ENCODE measurements at places on chromosomes 11 and 22. TPM values are rescaled to one million over a fixed set of nuclear protein-coding genes. Genes with fewer than 3 reads are reported as not detected.

DNA sequence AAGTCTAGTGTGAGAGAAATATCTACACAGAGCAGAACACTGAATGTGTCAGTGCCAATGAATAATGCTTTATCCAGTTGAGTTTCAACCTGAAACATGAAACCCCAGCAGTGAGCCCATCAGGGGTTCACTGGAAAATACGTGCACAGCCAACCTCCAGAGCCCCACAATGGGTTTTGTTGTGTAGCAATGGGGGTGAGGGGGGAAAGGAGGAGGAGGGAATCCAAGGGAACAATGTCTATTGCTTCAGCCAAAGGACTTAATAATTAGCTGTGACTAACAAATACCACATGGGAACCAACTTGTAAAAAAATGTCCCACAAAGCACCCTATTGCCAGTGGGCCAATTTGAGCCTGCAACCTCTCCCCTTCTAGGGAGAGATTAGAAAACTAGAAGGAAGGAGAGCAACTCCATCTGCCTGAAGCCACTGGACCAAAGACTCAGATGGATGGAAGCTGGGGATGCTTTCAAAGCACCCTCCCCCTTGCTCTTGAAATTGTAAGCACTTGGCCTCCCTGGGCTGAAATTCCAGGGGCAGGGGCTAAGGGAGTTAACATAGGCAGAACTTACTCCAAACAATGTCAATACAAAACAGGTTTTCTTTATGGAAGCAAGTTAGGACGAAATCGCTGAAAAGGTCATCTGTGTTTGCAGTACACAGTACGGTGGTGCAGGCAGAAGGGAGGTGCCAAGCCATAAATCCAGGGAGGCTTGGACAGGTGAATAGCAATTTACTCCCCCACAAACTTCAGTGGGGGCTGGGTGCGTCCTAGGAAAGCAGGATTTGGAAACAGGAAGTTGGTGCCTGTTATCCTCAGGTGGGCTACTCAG lies 99.8 kb downstream of the ARL14EP start:
- no peaks in the 10 kb centered on the region for H3K4me1 ChIP-seq
- no peaks in the 10 kb centered on the region for H3K36me3 ChIP-seq
- no peak overlapping the region for H3K27ac ChIP-seq

DNA sequence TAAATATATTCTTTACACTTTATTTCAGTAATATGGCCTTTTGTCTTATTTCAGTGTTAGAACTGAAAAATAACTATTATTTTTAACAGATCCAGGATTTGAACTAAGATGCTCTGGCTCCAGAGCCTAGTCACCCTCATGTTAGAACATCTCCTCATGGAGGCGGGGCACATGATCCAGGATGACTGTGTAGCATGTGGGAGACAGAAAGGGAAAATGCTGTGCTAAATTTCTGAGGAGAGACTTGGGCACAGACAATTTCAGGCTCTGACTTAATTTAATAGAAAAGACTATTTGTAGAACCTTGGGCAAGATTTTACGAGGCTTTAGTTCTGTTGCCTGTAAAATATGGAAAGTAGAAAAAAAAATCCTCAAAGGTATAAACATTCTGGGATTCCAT lies 24.1 kb downstream of the CTSC start:
- H3K27ac ChIP-seq, result no peak overlapping the region
- DNase-seq, result no peak
- H3K36me3 ChIP-seq, result peaks cover 12% of the 10 kb centered on the region
- no peaks in the 10 kb centered on the region for H3K27me3 ChIP-seq
- peaks cover 13% of the 10 kb centered on the region for H3K4me1 ChIP-seq
- no peak overlapping the region for H3K4me3 ChIP-seq

- no peaks in the 10 kb centered on the region for H3K27me3 ChIP-seq
- no peaks in the 10 kb centered on the region for H3K4me1 ChIP-seq
- no peak for DNase-seq
- H3K27ac ChIP-seq, result no peak overlapping the region
Observed at GRCh38 chr11:37642296-37642695, 1044.3 kb upstream of the RAG2 start.

The LMO2 gene
- total RNA-seq, result 65.1 TPM
